ENCODE measurements at places on chromosomes 4 and X.

DNA sequence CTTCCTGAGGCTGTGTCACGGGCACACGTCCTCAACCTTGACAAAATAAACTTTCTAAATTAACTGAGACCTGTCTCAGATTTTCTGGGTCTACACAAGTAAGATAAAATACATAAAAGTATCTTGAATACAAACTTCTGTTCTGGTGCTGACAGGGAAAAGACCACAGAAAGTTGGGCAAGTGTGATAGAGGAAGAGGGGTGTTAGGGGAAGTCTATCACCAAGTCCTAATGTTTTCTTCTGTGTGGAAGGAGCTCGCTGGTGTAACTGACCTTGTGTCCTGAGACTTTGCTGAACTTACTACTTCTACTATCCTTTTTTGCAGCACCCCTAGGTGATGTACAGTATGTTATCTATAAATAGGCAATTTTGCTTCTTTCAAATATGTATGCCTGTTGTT, 97.0 kb upstream of the STIM2 start:
- DNase-seq, result no peak

DNA sequence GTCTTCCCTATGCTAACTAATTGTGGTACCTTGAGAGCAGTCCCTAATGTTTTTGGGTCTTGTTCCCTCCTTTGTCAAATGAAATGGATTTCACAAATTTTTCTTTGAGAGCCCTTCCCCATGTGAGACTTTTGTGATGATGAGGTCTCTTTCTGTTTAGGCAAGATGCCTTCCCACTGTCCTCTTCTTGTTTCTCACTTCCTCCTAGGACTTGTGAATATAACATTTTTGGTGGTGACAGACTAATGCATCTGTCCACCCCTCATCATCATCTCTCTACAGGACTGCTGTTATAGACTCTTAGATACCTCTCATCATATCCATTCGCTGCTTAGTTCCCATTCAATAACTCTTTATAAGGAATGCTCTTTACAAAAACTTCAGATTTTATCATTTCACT, 8.7 kb upstream of the ANK2 start:
- DNase-seq, result no peak

DNA sequence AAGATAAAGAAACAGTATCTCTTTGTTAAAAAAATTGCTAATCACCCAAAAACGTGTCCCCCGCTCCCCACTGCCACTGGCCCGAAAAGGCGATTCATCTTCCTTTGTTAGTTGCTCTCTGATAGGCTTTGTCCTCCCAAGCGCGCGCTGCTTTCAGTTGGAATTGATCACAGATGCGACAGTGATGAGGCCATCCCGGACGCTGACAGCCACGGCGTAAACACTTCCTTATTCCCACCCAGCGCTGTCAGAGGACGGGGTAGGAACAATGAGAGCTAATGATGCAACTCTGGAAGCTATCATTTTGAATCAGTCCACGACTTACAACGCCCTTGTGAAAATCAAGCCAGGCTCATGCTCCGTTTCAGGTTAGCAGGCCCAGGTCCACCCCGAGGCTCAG, 21.4 kb downstream of the SOD3 start:
- no peak for DNase-seq

DNA sequence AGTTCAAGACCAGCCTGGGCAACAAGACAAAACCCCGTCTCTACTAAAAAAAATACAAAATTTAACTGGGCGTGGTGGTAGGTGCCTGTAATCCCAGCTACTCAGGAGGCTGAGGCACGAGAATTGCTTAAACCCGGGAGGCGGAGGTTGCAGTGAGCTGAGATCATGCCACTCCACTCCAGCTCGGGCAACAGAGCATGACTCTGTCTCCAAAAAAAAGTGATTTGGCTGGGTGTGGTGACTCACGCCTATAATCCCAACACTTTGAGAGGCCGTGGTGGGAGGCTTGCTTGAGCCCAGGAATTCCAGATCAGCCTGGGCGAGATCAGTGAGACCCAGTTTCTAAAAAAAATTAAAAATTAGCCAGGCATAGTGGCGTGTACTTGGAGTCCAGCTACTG, 4.1 kb downstream of the OPHN1 start:
- no peak for DNase-seq

DNA sequence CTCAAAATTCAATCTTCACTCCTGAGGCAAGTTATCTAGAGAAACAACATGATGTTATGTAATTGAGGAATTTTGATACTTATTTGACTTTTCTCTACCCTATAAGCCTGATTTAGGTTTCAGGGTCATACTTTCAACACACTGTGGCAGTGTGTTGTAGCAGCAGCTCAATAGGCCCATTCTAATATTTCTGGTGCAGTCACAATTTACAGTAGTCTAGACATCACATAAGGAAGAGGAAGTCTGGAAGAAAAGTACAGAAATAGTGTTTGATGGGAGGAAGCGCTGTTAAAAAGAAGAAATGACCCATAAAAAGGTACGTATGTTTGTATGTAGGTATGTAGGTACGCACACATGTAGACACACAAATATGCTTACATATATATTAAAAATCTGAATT, 194.3 kb downstream of the ARHGAP24 start:
- no peak for DNase-seq

DNA sequence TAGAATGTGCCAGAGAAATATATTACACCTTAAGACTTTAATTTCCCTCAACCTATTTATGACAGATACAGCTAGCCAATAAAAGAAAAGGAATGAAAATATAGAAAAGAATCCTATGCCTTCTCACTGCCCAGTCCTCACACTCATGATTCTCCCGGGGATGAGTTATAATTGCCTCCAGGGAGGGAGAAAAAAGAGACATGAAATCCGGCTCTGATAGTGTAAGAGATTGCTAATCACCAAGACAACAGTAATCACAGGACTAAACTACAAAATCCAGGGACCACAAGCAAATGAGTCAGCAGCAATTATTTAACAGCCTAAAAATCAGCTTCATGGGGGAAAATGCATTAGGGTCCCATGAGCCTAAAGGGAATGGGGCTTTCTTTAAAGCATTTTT, 95.9 kb upstream of the DUSP21 start:
- DNase-seq, result no peak

- DNase-seq, result no peak
Observed at GRCh38 chr4:111330786-111331185, 707.9 kb upstream of the PITX2 start.

DNA sequence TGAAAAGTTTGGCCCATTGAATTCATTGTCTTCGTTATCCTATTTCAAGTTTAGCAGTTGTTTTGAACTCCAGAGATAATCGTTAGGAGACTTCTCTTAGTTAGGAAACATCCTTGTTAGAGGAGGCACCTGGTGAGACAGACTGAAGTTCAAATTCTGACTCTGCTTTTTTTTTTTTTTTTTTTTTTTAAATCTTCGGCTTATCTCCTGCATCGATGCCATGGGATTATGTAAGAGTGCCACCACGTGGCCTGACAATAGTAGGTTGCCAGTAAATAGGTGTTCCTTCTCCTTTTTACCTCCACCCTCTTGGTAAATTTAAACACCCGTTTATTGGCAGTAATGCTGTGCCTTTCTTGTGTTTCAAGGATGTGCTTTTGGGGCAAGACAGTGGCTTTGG, 149.3 kb downstream of the SOWAHB start:
- no peak for DNase-seq

DNA sequence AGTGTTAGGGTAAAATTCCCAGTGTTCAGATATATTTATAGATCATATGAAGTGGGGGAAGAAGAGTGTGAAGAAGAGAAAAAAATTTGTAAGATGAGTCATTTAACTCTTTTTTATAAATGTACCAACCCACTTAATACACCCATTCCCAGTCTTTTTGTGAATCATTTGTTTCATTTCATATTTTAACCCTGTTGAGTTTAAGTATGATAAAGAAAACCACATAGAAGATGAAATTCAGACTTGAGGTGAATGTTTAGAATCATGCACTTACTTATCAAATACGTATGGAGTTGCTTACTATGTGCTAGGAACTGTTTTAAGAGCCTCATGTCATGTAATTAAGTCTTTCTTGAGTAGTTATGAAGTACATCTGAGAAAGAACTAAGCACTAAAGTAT, 56.6 kb upstream of the DAPP1 start:
- DNase-seq, result no peak

DNA sequence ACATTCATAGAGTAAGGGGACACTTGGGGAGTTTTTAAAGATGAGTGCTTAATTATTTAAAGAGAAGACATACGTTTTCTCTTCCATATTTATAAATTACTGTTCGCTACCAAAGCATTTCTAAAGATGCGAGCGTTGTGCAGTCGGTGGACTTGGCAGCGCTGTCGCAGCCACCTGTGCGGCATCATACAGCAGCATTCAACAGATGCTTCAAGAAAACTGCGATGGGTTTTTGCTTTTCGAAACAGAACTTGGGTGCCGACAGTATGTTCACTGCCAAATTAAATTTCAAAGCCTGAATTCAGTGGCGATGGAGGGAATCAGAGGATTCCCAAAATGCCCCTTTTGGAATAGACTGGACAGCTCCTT, 1.6 kb upstream of the HTR2C start:
- no peak for DNase-seq

DNA sequence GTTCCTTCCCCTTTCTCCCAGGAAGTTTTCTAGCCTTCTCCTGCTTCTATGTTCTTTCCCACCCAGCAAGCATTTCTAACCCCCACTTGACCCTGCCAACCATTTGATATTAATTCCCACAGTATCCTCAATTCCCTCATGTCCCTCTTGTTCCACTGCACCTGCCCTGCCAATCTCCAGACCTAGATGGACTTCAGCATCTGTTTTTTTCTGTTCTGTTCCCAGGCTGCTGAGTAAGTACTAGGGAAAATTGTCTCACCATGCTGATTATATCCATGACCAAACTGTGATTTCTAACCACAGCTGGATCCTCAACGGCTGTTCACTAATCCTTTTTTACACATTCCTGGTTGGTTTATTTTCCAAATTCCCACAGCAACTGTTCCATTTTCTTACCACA, 37.7 kb downstream of the CLCN5 start:
- no peak for DNase-seq

GRCh38 chrX:149682956-149683947, 28.6 kb upstream of the MAGEA11 start:
- DNase-seq, result no peak

DNA sequence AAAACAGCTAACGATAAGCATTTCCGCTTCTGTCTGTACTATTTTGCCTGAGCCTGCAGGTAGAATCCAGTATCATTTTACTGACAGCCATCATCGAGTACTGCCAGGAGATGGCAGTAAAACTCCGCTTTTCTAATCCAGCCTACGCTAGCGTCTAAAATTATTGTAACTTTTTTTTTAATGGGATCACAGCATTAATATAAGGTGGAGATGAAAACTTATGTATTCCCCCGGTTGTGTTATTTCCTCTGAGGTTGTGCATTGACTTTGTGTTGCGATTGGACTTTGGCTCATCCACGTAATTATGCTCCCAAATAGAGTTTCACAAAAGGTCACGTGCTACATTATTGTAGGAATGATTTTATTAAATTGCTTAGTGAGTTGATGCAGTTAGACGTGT, 248.1 kb downstream of the C4orf33 start:
- no peak for DNase-seq

- DNase-seq, result no peak
Observed at GRCh38 chr4:15413623-15414019, 14.2 kb upstream of the C1QTNF7 start.

- DNase-seq, result no peak
Observed at GRCh38 chrX:49221868-49222267, 11.3 kb downstream of the CACNA1F start.

GRCh38 chrX:119015407-119016237, 41.2 kb downstream of the LONRF3 start:
- DNase-seq, result no peak

DNA sequence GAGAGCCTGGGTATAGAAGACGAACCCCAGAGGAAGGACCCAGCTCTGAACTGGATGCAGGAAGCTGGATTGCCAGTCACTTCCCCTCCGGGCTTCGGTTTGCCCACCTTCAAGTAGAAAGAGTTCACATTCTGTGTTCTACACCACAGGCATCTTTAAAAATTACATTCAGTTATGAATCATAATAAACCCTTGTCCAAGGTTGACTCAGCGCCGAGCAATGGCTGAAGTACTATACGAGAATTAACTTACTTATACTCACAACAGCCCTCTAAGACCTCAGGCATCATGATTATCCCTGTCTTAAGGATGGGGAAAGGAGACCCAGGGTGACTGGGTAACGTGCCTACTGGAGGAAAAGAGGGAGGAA, 72.5 kb downstream of the EVC2 start:
- no peak for DNase-seq

GRCh38 chrX:49912086-49912485, 10.3 kb upstream of the CLCN5 start:
- DNase-seq, result no peak

DNA sequence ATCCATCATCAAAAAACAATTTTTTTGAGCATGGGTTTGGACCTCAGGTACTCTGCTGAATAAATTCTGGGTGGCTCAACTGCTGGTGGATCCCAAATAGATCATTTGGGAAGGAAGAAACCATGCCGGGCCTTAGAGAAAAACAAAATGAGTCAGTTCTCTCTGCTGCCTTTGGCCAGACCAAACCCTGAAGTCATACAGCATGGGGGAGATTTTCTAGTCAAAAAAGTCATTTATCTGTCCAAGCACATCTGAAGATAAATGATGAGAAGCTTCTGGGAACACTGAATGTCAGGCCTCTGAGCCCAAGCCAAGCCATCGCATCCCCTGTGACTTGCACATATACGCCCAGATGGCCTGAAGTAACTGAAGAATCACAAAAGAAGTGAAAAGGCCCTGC, 261.4 kb downstream of the DHX15 start:
- DNase-seq, result no peak

GRCh38 chrX:87571964-87572363, 54.4 kb downstream of the KLHL4 start:
- DNase-seq, result no peak

- DNase-seq, result no peak
Observed at GRCh38 chrX:43882294-43882681, at the start of gene MAOB. Gene MAOB, minus strand, starts transcription at chrX:43882450. Its CDS starts 151 bp downstream, at chrX:43882299.

DNA sequence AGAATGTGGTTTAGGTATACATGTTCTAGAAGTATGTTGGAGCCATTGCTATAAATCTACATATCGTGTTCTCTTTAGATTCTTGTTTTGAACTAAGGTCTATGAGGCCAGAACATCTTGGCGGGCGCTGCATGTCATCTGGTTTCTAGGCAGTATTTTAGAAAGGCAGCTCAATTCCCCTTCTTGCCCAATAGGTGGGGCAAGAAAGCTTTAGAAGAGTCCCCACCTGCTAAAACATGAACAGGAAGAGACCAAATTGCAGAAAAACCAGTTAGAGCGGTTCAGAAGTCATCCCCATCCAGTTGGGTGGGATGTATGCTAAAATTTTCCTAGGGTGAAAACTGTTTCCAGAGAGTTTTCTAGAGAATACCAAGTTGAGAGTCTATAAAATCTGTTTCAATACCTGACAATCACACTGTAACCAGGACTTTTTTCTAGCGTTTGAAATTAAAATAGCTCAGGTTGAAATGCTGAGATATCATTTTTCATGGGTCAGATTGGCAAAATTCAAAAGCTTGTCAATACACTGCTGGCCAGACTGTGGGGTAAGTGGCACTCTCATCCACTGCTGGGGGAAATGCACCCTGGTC, 17.5 kb upstream of the SH3KBP1 start:
- DNase-seq, result no peak

DNA sequence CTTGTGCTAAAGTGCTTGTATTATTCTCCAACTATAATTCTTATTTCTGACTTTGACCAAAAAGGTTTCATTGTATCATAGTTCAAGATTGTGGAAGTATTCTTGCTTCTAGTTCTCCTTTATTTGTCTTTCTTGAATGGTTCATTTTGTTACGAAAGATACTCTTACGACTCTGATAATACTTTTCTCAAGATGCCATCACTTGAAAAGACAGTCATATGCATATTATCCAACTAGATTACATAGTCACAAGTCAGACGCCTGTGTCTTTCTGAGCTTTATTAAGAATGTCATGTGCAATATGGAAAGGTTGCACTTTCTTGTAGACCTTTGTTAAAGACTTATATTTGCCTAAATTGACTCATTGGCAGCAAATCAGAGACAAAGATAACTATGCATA, 71.4 kb upstream of the HPGD start:
- no peak for DNase-seq

Measured in activated T-helper 9 cell treated with anti-CD3 and anti-CD28 coated beads, Interleukin-2, amount 50 U/mL, for 16 hours (primary cell).